Adipocyte (in vitro differentiated cells): ENCODE measurements at places on chromosomes 7 and 10.
A peak's percentile ranks its signal among the peaks of the same experiment; 100 is the strongest.

DNA sequence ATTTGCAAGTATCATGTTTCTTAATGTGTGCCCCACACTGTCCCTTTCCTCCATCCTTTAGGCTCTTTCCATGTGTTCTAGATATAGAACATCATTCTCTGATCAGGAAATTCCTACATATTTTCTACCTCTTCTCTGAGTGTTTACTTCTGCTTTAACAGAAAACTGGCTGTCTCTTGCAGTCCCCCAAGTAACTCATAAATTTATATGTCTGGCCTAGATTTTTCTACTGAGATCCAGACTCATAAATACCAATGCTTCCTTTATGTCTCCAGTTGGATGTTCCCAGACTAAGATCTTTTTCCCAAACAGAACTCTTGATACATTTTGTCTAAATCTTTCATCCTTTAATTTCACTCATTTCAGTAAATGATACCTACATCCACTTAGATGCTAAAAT lies 181.8 kb downstream of the CDK14 start:
- DNase-seq = no peak

- DNase-seq = no peak
Measured at GRCh38 chr7:91564101-91564500, 299.9 kb downstream of the FZD1 start.

DNA sequence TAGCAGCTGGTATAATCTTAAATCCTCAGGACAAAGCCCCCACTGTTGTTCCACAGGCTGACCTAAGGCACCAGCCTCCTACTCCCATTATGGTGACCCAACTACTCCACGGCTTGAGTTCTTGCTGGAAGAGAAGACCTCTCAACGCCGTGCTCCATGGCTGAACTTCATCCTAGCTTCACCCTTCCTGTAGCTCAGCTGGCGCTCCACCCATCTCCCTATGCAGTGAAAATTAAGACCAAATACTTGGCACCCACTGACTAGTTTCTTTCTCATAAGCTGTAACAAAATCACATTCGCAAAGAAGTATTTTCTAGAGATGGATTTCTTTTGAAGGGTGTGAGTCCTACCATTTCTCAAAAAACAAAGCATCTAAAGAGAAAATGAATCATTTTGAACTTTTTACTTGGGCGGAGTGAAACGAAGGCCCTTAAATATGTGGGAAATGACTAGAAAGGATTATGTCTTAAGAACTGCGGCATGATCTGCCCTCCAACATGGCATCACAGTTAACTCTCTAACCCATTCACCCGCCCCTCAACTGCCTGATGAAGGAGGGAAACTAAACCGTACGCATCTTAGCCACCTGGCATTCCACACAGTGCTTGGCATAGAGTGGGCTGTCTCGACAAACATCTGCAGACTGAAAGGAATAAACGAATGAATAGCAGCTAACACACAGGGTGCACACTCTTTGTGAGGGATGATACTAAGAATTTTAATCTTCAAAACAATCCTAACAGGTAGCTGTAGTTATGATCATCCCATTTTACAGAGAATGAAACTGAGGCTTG lies 32.7 kb downstream of the GFRA1 start:
- DNase-seq = no peak

GRCh38 chr10:70498970-70499835 lies 20.6 kb downstream of the PALD1 start:
- DNase-seq = peak; percentile 20

- no peak for DNase-seq
Measured at GRCh38 chr7:35658606-35659201, 36.2 kb downstream of the HERPUD2 start.

GRCh38 chr7:13933091-13933490 lies 56.4 kb downstream of the ETV1 start:
- no peak for DNase-seq

- no peak for DNase-seq
Measured at GRCh38 chr7:74017125-74017524, 10.8 kb upstream of the ELN start.

DNA sequence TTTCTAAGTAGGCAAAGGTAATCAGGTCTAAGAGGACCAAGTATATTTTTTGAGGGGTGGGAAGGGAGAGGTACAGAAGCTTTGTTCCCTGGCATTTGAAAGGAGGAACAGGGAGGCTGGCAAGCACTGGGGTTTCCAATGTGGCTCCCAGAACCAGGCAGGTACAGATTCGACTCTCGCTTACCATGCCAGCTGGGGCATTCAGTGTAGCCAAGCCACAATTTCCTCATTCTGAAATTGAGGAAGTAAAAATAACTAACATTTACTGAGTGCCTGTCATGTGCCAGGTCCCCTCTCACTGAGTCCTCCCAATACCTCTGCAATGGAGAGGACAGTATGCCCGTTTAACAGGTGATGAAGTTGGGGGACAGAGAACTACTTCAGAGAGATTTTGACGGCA lies 45.9 kb upstream of the BET1 start:
- DNase-seq = no peak

DNA sequence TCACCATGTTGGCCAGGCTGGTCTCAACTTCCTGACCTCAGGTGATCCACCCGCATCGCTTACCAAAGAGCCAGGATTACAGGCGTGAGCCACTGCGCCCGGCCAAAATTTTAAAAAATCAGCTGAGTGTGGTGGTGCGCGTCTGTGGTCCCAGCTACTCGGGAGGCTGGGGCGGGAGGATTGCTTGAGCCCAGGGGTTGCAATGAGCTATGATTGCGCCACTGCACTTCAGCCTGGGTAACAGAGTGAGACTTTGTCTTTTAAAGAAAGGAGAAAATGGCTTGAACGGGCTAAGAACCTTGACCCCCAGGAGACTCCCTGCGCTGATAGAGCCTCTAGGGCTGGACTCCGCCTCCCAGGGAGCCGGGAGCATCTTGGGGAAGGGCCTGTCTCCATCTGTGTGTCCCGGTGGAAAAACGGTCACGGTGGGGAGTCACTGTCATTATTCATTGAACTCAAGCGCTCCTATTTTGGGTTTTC lies 760 bp upstream of the KCTD7 start:
- no peak for DNase-seq
